ENCODE measurements at places on chromosomes 1 and 21.
A peak's percentile ranks its signal among the peaks of the same experiment; 100 is the strongest.

GRCh38 chr1:213891989-213892902 lies 95.5 kb upstream of the PROX1 start:
- DNase-seq, result no peak

GRCh38 chr1:67524143-67525052 lies 94.2 kb upstream of the SERBP1 start:
- DNase-seq, result peak; percentile 85

DNA sequence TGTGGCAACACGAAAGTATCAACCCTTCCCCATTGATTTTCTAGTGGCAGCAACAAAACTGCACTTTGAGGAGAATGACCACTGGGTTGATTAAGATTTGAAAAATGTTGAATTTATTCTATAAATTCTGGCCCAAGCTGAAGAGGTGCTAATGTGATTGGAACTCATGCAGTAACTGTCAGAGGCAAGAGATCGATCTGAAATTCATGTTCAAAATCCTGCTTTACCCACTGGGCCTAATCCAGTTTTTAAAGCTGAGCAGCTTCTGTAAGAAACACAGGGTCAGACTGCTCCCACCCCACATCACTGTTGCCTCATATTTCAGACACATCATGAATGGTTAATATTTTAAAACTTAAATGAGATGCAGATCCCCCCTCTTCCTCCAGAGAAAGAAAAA lies 617.5 kb upstream of the BEND5 start:
- no peak for DNase-seq

DNA sequence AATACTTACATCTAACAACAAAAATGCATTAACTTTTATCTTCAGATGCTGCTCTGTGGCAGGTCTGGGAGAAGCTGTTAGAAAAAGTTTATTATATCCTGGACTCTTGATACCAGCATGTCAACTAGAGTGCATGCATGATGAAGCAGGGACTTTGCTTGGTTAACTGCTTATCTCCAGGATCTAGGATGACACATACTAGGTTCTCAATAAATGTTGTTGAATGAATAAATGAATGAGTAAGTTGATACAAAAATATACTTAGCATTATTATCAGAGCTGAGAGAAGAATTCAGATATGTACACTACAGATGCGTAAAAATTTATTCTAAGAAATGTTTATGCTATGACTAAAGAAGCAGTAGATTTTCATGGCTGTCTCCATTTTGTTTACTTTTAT lies 304.3 kb downstream of the LTN1 start:
- DNase-seq, result no peak

- DNase-seq, result no peak
Observed at GRCh38 chr1:31584869-31585735, 8.8 kb downstream of the TINAGL1 start.

All from NCI-H1417 treated with DMSO at 0.1 percent for 48 hours (cell line).